Renal cortex interstitium (tissue), 15 donors: ENCODE measurements at places on chromosomes 1 and 21.

DNA sequence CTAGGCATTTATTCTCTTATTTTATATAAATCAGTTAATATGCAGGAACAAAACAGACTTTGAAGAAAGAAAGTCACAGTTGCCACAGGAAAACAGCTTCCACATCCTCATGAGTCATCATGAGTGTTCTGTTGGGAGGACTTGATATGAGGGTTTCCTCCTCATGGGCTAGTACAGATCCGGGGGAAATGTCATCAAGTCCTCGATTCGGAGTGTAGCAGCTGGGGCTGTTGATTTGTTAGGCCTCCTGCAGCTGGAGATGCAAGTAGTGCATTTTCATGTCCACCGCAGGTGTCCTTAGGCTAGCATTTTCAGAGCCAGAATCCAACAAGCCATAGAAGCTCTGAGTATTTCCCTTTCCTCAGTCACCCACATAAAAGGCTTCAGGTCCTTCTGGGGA lies 36.7 kb downstream of the ADAM30 start:
- no peak for DNase-seq

- DNase-seq: no peak
These were observed 189.6 kb downstream of the PLPP3 start for GRCh38 chr1:56389813-56390212.

- DNase-seq: no peak
These were observed 3.9 kb downstream of the MTR start for GRCh38 chr1:236799001-236799400.

DNA sequence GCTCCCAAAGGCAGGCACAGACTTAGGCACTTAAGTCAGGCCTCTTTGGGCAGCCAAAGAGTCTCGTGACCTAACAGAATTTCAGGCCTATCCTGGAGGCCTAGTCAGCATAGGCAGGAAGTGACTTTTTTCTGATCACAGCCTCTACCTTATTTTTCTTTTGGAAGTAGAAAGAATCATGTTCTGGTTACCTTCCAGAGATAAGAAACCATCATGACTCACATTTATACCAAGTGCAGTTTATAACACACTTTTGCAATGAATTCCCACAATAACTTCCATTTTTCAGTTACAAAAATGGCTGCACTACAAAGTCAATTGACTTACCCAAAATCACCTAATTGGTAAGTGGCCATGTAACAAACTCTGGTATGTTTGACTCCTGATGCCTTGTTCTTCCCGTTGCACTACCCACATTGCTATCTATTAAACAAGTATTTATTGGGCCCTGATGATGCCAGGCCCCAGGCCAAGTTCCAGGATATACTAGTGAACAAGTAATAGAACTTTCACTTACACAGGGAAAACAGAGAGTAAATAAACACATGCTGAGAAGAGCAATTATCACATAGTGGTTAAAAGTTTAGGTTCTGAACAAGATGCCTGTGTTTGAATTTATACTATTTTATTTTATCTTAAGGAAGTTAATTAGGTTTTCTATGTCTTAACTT lies 74.3 kb downstream of the SH3GLB1 start:
- DNase-seq: no peak
